ENCODE measurements at places on chromosomes 6 and 20.

DNA sequence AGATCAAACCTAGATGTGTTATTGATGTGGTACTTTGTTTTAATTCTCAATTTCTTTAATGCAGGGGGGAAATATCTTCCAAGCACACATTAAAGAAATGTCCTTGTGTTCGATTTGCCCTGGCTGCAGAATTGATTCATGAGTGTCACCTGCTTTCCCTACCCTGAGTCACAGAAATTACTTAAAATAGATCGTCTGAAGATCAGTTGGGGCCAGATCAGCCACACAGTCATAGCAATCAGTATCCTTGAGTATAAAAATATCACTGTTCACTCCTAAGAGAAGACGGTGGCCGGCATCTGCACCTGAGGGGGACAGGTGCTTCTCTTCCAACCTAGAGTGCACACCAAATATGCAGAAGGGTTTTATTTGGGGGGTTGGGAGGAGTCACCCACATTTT, 115.2 kb upstream of the RIN2 start:
- no peak for DNase-seq

DNA sequence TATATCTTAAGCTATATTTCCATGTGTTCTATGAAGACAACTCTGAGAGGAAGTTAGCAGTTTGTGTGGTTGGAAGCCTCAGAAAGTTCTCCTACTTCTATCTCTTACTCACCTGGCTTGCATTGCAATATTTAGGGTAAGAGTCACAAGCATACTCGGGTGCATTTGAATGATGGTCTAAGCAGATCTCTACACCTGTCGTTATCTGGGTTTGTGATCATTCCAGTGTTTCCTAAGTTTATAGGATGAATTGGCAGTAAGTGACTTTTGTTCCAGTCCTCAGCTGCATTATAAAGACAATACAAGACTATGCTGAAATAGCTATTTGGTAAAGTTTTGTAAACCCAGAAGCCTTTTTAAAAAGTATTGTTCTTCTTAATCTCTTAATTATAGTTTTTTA, 36.9 kb downstream of the CBFA2T2 start:
- no peak for DNase-seq

- DNase-seq: no peak
Measured at GRCh38 chr6:109795994-109796555, 105.0 kb downstream of the FIG4 start.

- DNase-seq: no peak
Measured at GRCh38 chr6:135397172-135397952, 100.2 kb downstream of the AHI1 start.

DNA sequence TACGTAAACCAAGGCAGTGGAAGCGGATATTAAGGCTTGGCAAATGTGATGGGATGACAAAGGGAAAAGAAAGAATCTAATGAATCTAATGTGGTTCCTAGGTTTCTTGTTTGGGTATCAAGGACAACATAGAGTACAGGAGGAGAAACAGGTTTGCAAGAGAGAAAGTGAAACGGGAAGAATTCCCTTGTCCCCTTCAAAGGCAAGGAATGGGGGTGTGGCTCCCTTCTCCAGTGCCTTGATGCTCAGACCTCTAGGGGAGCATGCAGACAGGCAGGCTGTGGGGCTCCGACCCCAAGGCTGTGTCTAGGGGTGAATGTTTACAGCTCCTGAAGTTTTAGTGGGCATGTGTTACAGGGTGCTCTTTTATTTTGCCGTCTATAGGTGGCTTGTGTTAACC, 317.5 kb upstream of the HSF2 start:
- DNase-seq: no peak
